IMR-90 (cell line): ENCODE measurements at places on chromosomes 7 and 10. TPM values are rescaled to one million over a fixed set of nuclear protein-coding genes. Genes with fewer than 3 reads are reported as not detected.

GRCh38 chr7:23445326-23445725 lies 25.0 kb downstream of the IGF2BP3 start:
- no peak overlapping the region for H3K4me3 ChIP-seq
- no peak overlapping the region for H3K27ac ChIP-seq
- 0 out of 2 replicates have a peak, but pooled peaks cover 2% of the 10 kb centered on the region for H3K4me1 ChIP-seq
- no peaks in the 10 kb centered on the region for H3K36me3 ChIP-seq
- DNase-seq = peak; percentile 45

GRCh38 chr10:121886997-121887622 lies 40.7 kb downstream of the ATE1 start:
- no peak overlapping the region for H3K4me3 ChIP-seq
- H3K27me3 ChIP-seq = no peaks in the 10 kb centered on the region
- no peaks in the 10 kb centered on the region for H3K4me1 ChIP-seq
- no peak overlapping the region for H3K27ac ChIP-seq
- peak; percentile 69 for DNase-seq

DNA sequence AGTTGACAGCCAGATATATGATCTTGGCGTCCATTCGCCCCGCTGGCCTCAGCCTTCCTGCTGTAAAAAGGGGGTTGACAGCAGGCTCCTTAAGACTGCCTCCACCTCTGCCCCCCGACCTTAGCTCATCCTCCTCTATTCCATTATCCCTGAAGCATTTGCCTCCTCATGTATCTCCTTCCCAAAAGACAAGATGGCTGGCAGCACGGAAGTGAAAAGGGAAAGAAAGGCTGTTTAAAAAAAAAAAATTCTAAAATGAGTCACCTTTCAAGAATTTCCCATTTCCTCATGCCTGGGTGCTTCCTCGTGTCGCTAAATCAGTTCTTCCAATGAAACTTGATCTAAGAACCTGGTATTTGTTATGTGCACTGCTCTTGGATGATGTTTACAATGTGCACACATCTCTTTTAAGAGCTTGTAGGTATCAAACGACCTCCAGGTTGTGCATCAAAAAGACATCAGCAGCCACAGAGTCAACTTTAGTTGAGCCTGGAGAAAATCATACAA lies 1.7 kb downstream of the SCRN1 start:
- peak; percentile 88 for DNase-seq
- peaks cover 10% of the 10 kb centered on the region for H3K4me1 ChIP-seq
- no peaks in the 10 kb centered on the region for H3K27me3 ChIP-seq
- peak overlapping the region; percentile 99; the same call in 1 of the 2 replicates for H3K4me3 ChIP-seq
- no peaks in the 10 kb centered on the region for H3K36me3 ChIP-seq
- peak overlapping the region; percentile 97 for H3K27ac ChIP-seq

The CTAGE8 gene
- total RNA-seq = not detected in 2 replicates
